Pancreas (tissue), 10 donors: ENCODE measurements at places on chromosomes 2 and 18. TPM values are rescaled to one million over a fixed set of nuclear protein-coding genes. Genes with fewer than 3 reads are reported as not detected.
A peak's percentile ranks its signal among the peaks of the same experiment; 100 is the strongest.

DNA sequence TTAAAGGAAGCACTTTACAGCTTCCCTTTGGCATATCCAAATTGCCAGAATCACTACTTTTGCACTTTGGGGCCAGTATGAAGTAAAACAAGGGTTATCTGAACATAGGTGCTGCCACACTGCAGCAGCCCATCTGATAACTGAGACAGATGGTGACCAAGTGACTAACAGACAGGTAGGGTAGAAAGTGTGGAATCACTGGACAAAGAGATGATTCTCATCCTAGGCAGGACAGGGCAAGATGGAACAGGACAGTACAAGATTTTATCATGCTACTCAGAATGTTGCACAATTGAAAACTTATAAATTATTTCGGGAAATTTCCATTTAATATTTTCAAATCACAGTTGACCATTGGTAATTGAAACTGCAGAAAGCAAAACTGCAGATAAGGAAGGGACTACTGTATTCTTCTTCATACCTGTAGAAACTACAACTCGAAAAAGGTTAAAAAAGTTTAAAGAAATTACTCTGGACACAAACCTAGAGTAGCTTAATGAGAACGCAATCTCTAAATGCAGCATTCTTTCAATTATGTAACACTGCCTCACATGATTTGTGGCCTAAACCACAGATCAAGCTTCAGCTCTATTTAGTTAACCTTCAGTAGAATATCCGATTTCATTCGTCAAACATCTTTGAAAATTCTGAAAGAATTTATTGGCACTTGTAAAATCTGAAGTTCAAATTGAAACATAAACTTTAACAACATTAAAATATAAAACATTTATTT, 31.4 kb downstream of the HEATR5B start:
- H3K36me3 ChIP-seq, result peaks cover 37% of the 10 kb centered on the region
- no peaks in the 10 kb centered on the region for H3K4me1 ChIP-seq
- H3K27ac ChIP-seq, result no peak overlapping the region
- DNase-seq, result no peak
- H3K4me3 ChIP-seq, result no peak overlapping the region

DNA sequence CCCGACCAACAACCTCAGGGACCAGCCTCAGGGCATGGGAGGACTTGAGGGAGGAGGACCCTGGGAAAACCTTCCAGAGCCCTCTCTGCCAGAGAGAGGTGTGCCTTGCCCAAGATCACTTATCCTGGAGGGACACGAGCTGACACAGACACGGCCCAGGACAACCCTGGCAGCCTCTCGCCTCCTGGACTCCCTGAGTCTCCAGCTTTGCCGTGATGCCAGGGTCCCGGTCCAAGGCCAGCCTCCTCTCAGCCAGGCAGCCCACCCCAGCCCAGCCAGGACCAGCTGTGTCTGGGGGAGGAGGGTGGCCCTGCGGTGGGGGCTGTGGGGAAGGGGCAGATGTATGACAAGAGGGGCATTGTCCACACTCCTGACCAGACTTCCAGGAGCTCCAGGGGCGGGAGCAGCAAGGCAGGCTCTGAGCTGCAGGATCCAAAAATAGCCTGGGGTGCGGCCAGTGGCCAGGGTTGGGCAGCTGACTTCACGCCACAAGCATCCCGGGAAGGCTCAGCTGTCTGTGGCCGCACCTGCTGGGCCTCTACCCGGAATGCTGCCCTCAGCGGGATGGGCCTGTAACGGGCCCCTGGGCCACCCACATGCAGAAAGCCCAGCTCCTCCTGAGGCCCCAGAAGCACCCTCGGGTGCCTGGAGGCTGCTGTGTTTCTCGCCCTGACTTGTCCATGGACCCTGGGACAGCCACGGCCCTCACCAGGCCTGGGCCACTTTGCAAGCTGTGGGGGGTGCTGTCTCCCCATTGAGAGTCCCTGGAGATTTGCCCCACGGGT, 65.5 kb upstream of the GPC1 start:
- H3K4me1 ChIP-seq, result no peaks in the 10 kb centered on the region
- DNase-seq, result peak; percentile 80
- H3K27me3 ChIP-seq, result no peaks in the 10 kb centered on the region
- H3K36me3 ChIP-seq, result no peaks in the 10 kb centered on the region

GRCh38 chr2:70716131-70716743, 51.8 kb downstream of the ADD2 start:
- no peaks in the 10 kb centered on the region for H3K27me3 ChIP-seq
- H3K4me3 ChIP-seq, result no peak overlapping the region
- no peaks in the 10 kb centered on the region for H3K36me3 ChIP-seq
- H3K27ac ChIP-seq, result no peak overlapping the region

DNA sequence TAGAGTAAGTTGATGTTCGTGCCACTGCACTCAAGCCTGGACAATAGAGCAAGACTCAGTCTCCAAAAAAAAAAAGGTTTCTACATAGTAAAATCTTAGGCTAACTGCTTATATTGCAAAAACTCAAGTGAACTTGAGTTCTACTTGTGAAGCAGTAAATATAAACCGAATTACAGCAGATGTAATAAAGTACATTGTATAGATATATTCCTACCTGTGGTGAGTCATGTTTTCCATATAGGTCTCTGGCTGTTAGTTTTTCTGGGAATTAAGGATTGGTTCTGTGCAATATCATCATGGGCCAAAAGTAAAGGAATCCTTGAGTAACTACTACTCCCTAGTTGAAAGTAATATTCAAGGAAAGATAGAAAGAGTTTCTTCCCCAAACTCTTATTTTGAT, 159.9 kb downstream of the DYM start:
- H3K27me3 ChIP-seq, result no peaks in the 10 kb centered on the region
- H3K4me3 ChIP-seq, result no peak overlapping the region
- no peaks in the 10 kb centered on the region for H3K36me3 ChIP-seq
- H3K4me1 ChIP-seq, result no peaks in the 10 kb centered on the region

- no peaks in the 10 kb centered on the region for H3K4me1 ChIP-seq
- H3K27me3 ChIP-seq, result no peaks in the 10 kb centered on the region
- no peak overlapping the region for H3K4me3 ChIP-seq
- no peak overlapping the region for H3K27ac ChIP-seq
Observed at GRCh38 chr18:33123862-33124518, 316.5 kb downstream of the CCDC178 start.

DNA sequence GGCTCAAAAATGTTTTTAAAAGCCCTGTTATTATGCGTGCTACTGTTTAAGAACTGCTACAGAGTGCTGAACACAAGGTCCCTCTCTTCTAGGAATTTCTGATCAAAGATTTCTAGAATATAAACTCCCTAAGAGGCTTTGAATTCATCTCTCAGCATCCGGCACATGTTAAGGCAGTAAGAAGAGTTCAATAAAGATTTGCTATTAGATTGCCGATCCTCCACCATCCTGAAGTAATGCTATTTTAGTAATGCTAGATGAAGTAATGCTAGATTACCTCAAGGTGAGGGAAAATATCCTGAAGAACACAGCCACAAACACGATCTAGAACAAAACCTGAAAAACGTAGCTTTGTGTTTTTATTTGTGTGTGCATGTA, 949 bp upstream of the MYL12B start:
- no peak for DNase-seq
- H3K27ac ChIP-seq, result peak overlapping the region; percentile 100
- peak overlapping the region; percentile 91 for H3K4me3 ChIP-seq

GRCh38 chr2:58101500-58101899, 54.9 kb downstream of the VRK2 start:
- no peak overlapping the region for H3K4me3 ChIP-seq
- no peaks in the 10 kb centered on the region for H3K4me1 ChIP-seq
- no peaks in the 10 kb centered on the region for H3K36me3 ChIP-seq
- no peak overlapping the region for H3K27ac ChIP-seq

DNA sequence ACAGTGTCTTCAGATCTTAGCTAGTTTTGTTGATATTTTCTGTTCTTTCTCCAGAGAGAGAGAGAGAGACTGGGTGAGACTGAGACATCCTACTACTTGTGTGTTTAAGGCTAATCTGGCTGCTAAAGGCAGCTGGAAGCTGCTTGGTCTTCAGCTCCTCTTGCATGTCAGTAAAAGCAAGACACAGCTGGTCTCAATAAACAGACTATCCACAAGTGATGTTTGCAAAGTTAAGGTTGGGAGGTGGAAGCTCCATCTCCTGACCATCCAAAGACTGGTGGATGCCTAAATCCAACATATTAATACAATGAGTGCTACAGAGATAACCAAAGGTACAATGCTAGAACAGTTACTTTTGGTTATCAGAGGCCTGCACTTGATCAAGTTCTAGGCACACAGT, 17.8 kb downstream of the ERFE start:
- no peak overlapping the region for H3K4me3 ChIP-seq
- H3K27ac ChIP-seq, result no peak overlapping the region
- no peaks in the 10 kb centered on the region for H3K27me3 ChIP-seq
- H3K4me1 ChIP-seq, result no peaks in the 10 kb centered on the region
- DNase-seq, result no peak
- peaks cover 71% of the 10 kb centered on the region for H3K36me3 ChIP-seq

DNA sequence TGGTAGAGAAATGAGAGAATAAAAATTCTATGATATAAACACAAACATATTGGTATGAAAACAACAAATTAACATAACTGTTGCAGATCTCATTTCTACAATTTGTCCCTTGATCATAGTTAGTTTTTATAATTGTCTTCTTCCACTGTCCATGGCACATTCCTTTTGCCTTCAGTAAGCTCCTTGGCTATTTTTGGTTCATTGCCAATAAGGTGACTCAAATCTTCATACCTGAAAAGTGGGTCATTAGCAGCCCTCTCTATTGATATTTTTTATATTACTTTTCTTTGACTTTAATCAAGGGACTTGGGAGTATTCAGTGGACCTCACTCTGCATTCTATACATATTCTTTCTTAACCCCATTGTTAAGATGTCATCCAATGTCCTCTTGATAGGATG, 552.9 kb downstream of the TDRD15 start:
- no peaks in the 10 kb centered on the region for H3K27me3 ChIP-seq
- DNase-seq, result no peak
- no peak overlapping the region for H3K4me3 ChIP-seq
- no peak overlapping the region for H3K27ac ChIP-seq
- H3K4me1 ChIP-seq, result no peaks in the 10 kb centered on the region

DNA sequence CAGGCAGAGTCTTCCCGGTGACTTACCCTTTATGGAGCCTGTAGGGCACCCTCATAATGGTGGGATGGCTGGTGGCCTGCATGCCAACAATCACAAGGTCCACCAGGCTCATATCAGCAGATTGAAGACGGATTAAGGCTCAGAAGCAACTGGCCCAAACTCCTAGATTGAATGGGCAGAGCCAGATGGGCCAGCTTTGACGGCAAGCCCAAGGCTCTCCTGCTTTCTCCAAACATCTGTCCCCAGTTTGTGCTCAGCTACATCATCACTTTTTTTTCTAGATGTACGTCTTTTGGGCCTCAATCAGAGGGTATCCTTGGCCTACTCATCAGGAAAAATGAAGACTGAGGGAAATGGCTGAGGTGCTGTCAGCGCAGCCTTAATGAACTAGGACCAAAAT, 114.6 kb downstream of the VIT start:
- H3K4me3 ChIP-seq, result no peak overlapping the region
- no peaks in the 10 kb centered on the region for H3K27me3 ChIP-seq
- DNase-seq, result no peak
- H3K27ac ChIP-seq, result no peak overlapping the region

DNA sequence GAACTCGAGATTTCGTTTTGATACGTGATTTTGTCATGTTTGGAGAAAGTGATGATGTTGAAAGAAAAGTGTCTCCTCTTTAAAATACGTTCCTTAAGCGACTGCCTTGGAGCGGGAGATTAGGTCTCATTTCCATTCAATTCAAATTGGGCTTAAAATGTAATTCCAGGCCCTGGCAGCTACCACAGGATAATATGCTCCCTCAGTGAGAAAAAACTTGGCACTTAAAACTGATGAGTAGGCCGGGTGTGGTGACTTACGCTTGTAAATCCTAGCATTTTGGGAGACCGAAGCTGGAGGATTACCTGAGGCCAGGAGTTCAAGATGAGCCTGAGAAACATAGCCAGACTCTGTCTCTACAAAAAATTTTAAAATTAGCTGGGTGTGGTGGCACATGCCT, 146.3 kb upstream of the L3MBTL4 start:
- no peak overlapping the region for H3K4me3 ChIP-seq
- DNase-seq, result no peak
- H3K4me1 ChIP-seq, result no peaks in the 10 kb centered on the region
- peak overlapping the region; percentile 48 for H3K27ac ChIP-seq
- no peaks in the 10 kb centered on the region for H3K27me3 ChIP-seq
- no peaks in the 10 kb centered on the region for H3K36me3 ChIP-seq

- H3K27ac ChIP-seq, result no peak overlapping the region
- peaks cover 10% of the 10 kb centered on the region for H3K4me1 ChIP-seq
- no peak overlapping the region for H3K4me3 ChIP-seq
- H3K36me3 ChIP-seq, result no peaks in the 10 kb centered on the region
- no peaks in the 10 kb centered on the region for H3K27me3 ChIP-seq
- DNase-seq, result peak; percentile 83
Observed at GRCh38 chr2:72892506-72893173, 5.4 kb downstream of the SPR start.

GRCh38 chr2:206937555-206937954, 1.8 kb upstream of the CPO start:
- H3K27ac ChIP-seq, result no peak overlapping the region
- no peaks in the 10 kb centered on the region for H3K27me3 ChIP-seq
- DNase-seq, result no peak
- H3K4me1 ChIP-seq, result no peaks in the 10 kb centered on the region
- H3K4me3 ChIP-seq, result no peak overlapping the region

GRCh38 chr18:25066516-25066915, 285.4 kb downstream of the ZNF521 start:
- DNase-seq, result no peak
- no peaks in the 10 kb centered on the region for H3K4me1 ChIP-seq
- H3K4me3 ChIP-seq, result no peak overlapping the region
- no peaks in the 10 kb centered on the region for H3K36me3 ChIP-seq
- H3K27ac ChIP-seq, result no peak overlapping the region
- H3K27me3 ChIP-seq, result no peaks in the 10 kb centered on the region

DNA sequence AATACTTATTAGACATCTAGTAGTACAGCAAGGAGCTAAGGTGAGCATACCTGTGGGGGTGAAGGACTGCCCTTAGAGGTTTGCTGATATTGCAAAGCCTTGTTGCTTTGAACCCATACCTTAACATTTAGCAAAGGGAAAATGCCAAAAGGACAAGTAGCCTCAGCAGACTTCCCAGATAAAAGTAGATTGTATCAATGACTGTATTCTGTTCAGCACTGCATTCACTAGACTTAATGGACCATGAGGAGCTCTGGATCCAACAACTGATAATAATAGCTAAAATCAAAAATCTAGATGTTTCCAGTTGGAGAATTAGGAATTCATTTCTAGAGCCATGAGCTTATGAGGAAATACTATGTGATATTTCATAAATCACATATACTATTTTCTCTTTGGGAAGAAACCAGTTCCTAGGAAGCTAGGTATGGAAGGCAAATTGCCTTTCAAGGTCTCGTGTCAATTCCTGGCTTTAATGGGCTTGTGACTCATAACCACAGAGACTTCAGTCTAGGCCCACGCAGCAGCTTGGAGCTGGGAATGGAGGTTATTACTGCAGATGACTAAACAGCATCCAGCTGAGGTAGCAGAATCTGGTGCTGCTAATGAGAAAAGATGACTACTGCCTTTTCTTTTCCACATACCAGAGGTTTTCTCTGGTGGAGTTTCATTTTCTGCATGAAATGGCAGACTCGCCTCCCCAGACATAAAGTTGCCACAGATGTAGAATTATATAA, 191.2 kb upstream of the NABP1 start:
- DNase-seq, result peak; percentile 26
- peaks cover 10% of the 10 kb centered on the region for H3K4me1 ChIP-seq
- no peak overlapping the region for H3K27ac ChIP-seq
- H3K4me3 ChIP-seq, result no peak overlapping the region

ATIC gene
- total RNA-seq, result 48.1 TPM

FASTKD1 gene
- total RNA-seq, result 6.7 TPM

LRRC30 gene
- not detected for total RNA-seq

SSB gene
- total RNA-seq, result 36.7 TPM

ASTL gene
- total RNA-seq, result not detected

CCDC121 gene
- 1.1 TPM for total RNA-seq
